ENCODE measurements at places on chromosomes 3 and 15.

DNA sequence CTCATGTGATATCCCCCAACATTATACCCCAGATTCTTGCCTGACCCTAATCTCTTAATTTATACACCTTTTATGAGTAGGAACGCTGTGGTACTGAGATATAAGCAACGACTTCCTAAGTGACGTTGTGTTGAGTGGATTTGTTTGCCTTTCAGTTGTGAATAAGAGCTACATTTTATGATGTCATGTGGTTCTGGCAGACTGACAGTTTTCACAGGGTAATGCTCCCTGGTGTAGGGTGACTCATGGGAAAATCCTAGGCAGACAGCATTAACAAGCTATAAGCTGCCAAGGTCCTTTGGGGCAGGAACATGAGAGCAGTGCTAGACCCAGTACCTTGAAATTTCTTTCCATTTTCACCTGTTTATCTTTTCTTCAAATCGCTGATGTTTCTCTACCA is 11.2 kb downstream of the C3orf52 start:
- DNase-seq, result peak; percentile 58

DNA sequence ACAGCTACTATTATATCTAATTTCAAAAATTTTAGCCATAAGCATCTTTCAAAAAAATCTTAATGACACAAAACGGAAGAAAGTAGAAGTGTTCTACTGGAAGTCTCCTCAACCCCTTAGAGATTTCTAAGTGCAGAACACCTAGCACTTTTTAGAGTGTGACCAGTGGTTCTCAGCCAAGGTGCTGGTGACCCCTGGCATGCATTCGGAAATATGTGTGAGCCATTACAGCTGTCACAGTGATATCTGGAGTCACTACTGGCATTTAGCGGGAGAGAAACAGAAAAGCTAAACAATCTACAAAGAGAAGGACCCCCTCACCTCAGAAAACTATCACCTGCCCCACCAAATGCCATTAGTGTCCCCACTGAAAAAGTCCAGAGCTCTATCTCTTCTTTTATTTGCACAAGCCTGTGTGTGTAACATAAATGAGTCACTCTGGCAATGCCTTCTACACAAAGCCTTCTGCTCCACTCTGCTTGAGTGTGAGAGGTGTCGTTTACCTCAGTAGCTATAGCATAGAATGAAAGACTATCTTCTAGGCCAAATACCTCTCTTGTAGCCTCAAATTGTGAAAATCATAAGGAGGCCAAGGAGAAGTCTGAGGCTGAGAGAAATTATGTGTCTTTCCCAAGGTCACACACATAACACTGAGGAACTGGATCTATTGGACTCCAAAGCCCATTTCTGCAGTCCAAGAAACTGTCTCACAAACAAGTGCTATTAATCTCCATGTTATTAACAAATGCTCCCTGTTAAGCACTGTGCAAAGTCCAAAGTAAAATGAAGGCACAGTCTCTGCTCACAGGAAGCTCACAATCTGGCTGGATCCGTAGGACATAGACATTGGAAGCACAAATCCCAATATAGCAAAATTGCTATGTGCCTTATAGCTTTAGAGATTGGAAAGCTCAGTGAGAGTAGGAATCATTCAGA is 28.5 kb upstream of the KCNMB2 start:
- DNase-seq, result peak; percentile 30

- no peak for DNase-seq
Observed at GRCh38 chr3:34000301-34000700, 201.9 kb downstream of the PDCD6IP start.

DNA sequence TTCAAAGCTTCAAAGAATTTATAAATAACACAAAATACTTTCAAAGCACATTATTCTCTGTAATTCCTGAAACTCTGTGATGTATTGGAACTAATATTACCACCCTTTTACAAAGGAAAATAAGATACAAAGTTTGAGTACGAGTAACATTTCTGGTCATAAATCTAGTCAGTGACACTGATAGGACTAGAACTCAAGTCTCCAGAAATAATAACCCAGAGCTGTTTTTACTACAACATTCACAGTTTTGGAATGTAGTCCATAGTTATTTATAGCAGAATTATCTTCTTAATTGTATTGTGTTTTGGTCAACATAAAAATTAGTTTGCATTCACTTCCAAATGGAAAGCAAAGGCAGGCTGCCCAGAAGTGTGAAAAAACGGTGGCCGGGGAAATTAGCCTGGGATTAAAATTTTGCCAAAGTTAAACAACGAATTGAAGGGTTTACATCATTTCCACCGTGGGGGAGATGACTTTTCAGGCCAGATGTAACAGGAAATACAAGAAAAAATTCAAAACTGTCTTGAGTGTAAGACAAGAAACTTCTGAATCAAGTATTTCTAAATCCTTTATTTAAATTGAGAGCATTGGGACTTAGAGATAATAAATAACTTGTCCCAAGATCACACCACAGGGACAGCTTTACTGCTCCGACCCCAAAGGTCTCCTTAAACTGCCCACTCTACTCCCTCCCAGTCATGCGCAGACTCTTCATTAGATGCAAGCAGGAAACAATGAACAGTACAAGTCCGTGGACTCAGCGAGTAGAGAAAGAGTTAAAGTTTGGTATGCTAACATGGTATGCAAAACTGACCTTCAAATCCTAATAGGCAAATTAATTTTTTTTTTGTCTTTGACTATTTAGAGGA is 74.3 kb upstream of the VGLL4 start:
- no peak for DNase-seq

GRCh38 chr3:59895972-59896371 is 846.1 kb upstream of the CFAP20DC start:
- DNase-seq, result no peak

GRCh38 chr3:170442947-170443346 is 24.3 kb downstream of the CLDN11 start:
- DNase-seq, result no peak

- no peak for DNase-seq
Observed at GRCh38 chr15:40243126-40243810, 4.4 kb downstream of the PAK6 start.

GRCh38 chr3:72666447-72666755 is 181.8 kb downstream of the SHQ1 start:
- DNase-seq, result no peak

- no peak for DNase-seq
Observed at GRCh38 chr3:74535281-74535680, 79.2 kb downstream of the CNTN3 start.

DNA sequence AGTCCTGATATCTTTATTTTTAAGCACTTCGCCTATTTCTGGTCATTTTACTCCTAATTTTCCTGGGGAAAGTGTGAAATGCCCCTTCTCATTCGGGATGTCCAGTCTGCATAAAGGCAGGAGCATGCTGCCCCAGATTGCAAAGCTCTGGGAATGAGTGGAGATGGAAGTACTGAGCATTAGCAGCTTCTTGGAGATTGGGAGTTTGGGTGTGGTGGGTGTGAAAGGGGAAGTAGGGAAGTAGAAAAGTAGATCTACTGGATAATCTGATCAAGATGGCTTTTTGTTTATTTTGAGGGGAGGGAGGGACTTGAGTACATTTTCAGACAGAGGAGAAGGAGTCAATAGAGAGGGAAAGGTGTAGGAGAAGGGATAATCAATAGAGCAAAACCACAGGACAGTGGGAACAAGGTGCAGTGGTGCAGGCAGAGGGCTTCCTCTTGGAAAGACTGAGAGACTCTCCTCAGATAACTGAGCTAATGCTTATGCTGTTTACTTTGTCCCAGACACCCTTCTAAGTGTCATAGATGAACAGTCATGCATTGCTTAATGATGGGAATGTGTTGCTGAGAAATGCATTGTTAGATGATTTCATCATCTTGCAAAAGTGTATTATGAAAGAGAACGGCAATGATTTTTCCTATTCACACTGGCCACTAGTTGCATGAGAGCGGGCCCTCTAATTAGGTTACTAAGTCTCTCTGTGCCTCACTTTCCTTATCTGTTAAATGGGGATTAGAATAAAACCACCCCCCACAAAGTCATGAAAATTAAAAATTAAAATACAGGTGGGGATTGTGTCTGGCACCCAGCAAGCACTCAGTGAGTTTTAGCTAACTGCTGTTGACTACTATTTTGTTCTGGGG is 45.5 kb downstream of the PHLDB2 start:
- no peak for DNase-seq

DNA sequence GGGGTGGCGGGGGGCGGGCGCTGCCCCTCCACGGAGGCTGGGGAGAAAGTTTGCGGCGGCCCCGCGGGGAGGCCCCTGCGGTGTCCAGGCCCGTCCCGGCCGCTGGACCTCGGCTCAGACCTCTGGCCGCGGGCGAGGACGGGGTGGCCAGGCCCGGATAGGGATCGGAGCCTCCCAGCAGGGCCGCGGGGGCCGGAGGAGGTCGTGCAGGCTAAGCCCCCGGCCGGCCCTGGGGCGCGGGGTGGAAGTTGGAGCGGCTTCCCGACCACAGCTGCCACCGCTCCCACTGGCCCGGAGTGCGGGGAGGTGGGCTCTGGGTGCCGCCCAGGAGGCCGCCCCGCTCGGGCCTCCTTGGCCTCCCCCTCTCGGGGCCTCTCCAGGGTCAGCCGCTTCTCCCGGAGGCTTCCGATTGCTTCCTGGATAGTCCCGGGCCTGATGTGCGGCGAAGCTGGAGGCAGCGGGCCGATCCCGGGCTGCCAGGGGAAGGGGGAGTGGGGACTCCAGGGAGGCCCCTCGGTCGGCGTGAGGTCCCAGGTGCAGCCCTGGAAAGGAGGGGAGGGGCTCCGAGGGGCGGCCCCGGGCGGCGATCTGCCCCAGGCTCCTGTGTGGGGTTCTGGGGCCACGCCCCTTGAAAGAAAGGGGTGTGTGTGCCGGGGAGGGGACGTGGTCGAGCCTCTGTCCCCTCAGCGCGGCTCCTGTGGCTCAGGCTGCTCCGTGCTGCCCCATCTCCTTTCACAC is 907 bp downstream of the PLXNA1 start:
- DNase-seq, result no peak

DNA sequence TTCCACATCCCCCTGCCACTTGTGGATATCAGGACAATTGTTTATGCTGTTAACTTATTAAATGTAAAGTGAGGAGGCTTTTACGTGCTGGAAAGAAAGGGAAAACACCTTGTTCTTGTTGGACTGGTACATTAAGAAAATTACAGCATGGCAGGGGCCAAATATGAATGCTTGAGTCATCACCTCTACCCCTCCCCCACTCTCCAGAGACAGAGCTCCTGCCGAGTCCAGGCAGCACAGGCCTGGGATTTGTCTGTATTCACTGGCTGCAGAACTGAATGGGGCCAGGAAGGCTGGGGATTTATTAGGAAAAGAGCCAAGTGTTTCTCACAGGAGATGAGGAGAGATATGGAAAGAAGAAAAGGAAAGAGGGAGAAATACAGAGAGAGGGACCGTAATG is 308.9 kb downstream of the EPHB1 start:
- no peak for DNase-seq

- DNase-seq, result no peak
Observed at GRCh38 chr3:124424396-124424795, 305.9 kb upstream of the UMPS start.

GRCh38 chr3:115062009-115062408 is 85.1 kb downstream of the ZBTB20 start:
- DNase-seq, result no peak

DNA sequence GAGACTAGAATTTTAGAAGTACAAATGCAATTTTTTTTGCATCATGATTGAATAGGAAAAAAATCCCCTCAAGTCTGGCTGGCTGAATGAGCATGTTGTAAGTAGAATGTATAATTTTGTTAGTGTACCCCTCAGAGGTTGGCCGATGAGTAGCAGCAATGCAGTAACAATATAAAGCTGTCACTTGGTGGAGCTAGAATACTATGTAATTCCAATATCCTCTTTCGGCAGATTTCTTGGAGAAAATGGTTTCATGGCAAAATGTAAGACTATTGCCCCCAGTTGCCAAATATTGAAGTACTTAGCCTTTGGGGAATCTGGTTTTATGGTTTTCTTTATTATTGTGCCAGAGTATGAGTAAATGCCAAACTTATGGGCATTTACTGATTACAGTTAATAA is 39.8 kb upstream of the SGO1 start:
- DNase-seq, result no peak

GRCh38 chr3:169026543-169027182 is 636.8 kb downstream of the MECOM start:
- DNase-seq, result peak; percentile 42

- DNase-seq, result no peak
Observed at GRCh38 chr15:60087561-60087960, 83.5 kb downstream of the FOXB1 start.

DNA sequence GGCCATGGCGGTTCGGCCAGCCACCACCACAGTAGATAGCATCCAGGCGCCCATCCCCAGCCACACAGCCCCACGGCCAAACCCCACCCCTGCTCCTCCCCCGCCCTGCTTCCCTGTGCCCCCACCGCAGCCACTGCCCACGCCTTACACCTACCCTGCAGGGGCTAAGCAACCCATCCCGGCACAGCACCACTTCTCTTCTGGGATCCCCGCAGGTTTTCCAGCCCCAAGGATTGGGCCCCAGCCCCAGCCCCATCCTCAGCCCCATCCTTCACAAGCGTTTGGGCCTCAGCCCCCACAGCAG is 29.5 kb downstream of the PTPN23 start:
- DNase-seq, result no peak

DNA sequence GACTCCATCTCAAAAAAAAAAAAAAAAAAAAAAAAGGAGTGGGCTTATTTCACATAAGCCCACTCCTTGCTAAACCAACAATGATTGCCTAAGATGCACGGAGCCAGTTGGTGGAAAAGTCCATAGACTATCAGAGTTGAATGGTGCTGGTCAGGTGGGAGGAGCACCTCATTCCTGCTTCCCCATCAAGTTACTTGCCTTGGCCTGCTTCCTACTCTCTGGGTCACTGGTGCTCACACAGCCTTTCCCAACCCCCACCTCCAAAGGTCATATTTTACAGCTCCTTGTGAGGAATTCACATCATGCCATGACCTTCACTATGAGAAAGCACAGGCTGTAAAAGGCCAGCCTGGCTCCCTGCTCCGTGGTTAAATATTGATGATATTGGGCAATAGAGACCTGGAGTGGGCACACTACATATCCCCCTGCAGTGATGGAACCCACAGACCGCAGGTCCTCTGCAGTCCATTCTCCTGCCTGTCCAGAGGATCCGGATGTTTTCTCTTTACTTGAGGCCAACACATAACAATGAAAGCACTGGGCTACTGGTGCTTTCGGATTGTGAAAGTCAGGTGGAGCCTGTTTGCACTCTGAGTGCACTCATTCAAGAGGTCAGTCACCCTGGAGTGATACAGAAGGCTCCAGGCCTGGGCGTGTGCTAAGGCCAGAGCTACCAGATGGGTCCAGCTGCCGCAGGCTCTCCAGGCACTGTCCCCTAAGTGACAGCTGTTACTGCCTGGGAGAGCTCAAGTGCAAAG is at the start of gene SLC51B:
SLC51B (plus strand) TSS at position 664 of the 758 bp plus-strand sequence. CDS start 4,618 bp downstream, outside the sequence.
- DNase-seq, result peak; percentile 51

GRCh38 chr15:67172172-67172571 is 82.3 kb downstream of the AAGAB start:
- no peak for DNase-seq

- DNase-seq, result no peak
Observed at GRCh38 chr3:20064796-20065564, 24.7 kb downstream of the KAT2B start.

DNA sequence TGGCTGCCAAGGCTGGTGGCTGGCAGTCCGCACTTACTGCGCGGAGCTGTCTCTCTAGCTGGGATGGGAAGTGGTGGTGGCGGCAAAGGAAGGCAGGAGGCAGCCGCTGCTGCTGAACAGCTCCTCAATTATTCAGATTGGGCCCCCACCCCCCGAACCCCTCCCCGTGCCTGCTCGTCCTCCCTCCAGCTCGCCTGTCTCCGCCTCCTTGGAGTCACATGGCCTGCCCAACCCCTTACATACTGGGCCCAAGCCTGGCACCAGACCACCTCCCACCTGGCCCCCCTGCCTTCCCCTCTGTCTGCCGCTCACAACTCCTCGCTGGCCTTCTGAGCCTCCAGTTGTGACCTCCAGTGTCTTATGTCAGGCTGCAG is at the start of gene SLC7A14:
SLC7A14 (minus strand) TSS at position 139 of the 374 bp plus-strand sequence. CDS start 59,139 bp downstream, outside the sequence.
- peak; percentile 39 for DNase-seq

Data from NCI-H774 (cell line).